Left renal cortex interstitium (tissue), 4 donors: ENCODE measurements at places on chromosomes 16 and 17.

GRCh38 chr17:1366234-1366633 is 33.8 kb downstream of the YWHAE start:
- no peak for DNase-seq

DNA sequence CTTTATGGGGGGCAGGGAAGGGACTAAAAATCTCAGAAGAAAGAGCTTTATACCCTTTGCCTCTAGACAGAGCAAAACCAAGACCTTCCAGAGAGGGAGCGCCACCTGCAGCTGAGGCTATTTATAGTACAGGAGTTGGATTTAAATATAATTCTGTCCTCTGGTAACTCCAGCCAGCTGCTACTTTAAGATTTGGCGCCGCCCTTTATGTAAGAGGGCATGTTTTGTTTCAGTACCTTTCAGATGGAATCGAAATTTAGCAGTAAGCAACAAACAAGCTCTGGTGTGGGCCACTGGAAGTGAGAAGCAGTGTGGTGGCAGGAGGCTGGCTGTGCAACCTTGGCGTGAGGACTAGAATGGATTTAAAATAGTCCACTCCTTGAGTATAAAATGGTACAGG is 5.2 kb upstream of the GUCY2D start:
- no peak for DNase-seq

GRCh38 chr17:63275318-63275970 is 170.7 kb downstream of the CYB561 start:
- no peak for DNase-seq

- DNase-seq, result no peak
Observed at GRCh38 chr17:15332338-15332737, 9.1 kb downstream of the TEKT3 start.

- DNase-seq, result no peak
Observed at GRCh38 chr17:57889252-57889651, 39.4 kb upstream of the MRPS23 start.

DNA sequence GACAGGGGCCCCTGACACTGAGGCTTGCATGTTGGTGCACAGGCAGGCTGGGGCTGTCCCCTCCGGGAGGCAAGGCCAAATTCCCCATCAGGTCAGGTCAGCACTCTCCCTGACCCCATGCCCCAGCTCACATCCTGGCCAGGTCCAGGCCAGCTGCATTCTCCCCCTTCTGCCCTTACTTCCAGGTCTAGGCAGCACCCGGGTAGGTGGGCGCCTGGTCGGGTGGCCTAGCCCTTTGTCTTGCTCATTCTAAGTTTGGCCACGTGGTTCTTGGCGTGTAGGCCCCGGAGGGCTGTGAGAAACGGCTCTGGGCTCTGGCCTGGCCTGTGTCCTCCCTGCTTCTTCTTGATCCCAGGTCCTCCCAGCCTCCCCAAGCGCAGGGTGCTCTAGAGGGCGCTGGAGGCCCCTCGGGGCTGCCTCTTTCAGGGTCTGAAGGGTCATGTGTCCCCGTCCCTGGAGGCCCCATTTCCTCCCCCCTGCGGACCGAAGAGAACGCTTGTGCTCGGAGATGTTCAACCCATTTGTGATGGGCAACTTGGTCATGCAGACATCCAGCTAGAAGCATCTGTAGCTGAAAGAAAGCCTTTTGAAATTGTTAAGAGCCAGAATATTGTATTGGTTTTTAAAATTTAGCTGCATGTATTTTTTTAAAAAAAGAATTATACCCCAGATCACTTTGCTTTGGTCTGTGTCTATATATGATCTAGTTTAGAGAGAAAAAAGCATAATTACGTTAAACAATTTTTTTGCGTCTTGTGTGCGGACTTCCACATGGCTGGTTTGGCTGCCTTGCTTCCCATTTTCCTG is 6.7 kb downstream of the BAHCC1 start:
- no peak for DNase-seq

GRCh38 chr17:74380959-74381808 is 13.9 kb downstream of the GPR142 start:
- DNase-seq, result no peak

GRCh38 chr17:67265436-67266019 is 20.5 kb upstream of the HELZ start:
- DNase-seq, result no peak

DNA sequence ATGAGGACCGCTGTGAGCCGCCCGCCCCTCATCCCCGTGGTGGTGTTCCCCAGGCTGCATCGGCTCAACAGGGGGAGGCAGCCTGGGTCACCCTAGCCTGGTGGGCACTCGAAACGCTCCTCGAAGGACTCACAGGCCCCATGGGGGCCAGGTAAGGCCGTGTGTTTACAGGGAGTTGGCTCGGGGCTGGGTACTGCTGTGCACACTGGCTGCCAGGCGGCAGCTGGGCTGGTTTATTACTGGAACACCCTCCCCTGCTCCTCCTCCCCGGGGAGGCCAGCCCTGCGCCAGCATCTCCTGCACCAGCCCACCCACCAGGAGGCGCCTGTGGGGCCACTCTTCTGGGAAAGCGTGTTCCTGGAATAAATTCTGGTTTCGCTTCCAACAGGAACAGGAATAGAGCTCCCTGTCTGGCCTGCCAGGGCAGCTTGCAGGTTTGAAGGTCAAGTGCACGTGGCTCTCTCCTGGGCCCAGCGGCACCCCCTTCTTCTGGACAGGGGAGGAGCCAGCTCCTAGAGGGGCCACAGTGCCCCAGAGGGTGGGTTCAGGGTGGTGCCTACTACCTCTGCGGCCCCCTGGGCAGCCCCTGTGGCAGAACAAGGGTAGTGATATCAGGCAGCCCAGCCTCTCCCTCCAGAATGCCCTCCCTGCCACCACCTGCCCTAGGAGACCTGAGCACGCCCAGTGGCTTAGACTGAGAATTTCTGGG is 11.3 kb downstream of the MCRIP1 start:
- no peak for DNase-seq

GRCh38 chr17:21286909-21287702 is 2.6 kb downstream of the MAP2K3 start:
- DNase-seq, result no peak

GRCh38 chr17:2239882-2240430 is 63.6 kb downstream of the SMG6 start:
- DNase-seq, result no peak

- DNase-seq, result no peak
Observed at GRCh38 chr17:78785011-78785662, 3.1 kb upstream of the CYTH1 start.

DNA sequence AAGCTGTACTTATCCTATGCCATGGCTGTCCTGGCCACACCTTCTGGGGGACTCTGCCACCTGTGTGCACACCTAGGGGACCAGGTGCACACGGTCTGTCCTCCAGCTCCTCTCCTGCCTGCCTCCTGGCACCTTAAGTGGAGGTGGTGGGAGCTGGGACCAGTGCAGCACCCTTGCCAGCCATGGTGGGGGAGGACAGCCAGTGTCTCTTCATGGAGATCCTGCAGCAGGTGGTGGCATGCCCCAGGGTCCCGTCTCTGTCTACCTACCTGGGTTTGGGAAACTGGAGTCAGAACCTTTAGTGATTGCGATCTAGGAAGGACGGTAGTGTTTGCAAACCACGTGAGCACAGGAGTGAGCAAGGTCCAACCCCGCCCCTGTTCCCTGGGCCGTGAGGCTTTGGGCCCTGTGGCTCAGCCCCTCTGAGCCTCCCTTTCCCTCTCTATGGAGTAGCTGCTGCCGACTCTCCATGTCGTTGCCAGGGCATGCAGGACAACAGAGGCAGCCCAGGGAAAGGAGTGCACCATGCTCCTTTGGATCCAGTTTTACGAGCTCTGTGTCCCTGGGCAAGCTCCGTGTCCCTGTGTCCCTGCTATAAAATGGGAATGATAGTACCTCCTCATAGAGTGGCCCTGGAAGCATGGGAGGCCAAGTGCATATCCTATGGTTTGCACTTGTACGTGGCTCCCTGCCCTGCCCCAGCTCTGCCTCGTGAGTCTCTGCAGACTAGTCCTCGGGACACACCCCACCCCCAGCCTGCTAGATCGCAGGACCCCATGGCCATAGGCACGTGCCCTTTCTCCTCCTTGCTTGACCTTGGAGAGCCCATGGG is 7.1 kb downstream of the ADGRG1 start:
- no peak for DNase-seq

DNA sequence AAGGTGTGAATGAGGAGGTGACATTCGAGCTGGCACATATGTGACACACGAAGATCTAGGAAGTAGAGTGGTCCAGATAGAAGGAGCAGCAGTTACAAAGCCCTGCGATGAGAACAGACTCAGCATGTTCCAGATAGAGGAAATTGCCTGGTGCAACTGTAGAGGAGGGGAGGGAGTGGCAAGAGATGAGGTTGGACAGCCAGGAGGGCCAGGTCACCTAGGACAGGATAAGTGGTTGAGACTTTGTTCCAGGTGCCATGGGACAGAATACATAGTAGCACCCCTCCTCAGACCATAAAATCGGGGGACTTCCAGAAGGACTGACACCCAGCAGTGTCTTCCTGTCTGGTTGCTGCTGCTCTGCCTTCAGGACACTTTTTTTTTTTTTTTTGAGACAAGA is 11.0 kb upstream of the CENPT start:
- no peak for DNase-seq

GRCh38 chr16:75222271-75222783 is 3.5 kb downstream of the CTRB1 start:
- DNase-seq, result no peak

GRCh38 chr17:80732268-80732667 is 187.6 kb downstream of the RPTOR start:
- DNase-seq, result no peak

DNA sequence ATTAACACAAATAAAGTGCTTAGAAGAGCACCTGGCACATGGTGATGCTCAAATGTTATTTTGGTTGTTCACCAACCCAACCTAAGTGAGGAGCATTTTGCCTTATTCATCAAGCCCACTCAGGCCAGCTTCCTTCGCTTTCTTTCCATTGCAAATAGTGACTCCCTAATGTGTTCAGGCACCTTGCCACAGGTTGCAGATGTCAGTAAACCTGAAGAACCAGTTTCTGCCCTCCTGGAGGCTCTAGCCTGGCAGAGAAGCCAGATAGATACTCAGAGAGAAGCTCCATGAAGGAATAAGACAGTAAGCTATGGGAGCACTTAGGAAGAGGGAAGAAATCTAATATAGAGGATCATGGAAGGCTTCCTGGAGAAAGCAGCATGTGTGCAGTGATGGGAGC is 23.9 kb downstream of the GPR139 start:
- no peak for DNase-seq

DNA sequence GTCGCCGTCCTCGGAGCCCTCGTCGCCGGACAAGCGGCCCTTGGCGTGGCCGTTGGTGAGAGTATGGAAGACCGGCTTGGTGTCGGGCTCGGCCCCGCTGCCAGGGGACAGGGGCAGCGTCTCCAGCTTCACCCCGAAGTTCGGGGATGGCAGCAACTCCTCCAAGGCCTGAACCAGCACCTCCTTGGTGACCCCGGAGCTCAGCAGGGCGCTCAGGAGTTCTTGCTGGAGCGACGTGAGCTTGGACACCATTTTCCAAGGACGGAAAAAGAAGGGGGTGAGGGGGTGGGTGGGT is 279 bp downstream of the HNF1B start:
- DNase-seq, result no peak

- no peak for DNase-seq
Observed at GRCh38 chr17:76354317-76354729, 607 bp upstream of the PRPSAP1 start.

GRCh38 chr17:78124081-78124835 is 4.3 kb downstream of the TMC6 start:
- no peak for DNase-seq

- no peak for DNase-seq
Observed at GRCh38 chr16:9128346-9129342, 37.2 kb downstream of the HAPSTR1 start.

- DNase-seq, result no peak
Observed at GRCh38 chr16:23160574-23160973, 11.3 kb upstream of the USP31 start.

GRCh38 chr16:2009164-2009711 is 383 bp downstream of the ZNF598 start:
- no peak for DNase-seq

GRCh38 chr17:48106802-48107136 is 797 bp upstream of the SNX11 start:
- no peak for DNase-seq

DNA sequence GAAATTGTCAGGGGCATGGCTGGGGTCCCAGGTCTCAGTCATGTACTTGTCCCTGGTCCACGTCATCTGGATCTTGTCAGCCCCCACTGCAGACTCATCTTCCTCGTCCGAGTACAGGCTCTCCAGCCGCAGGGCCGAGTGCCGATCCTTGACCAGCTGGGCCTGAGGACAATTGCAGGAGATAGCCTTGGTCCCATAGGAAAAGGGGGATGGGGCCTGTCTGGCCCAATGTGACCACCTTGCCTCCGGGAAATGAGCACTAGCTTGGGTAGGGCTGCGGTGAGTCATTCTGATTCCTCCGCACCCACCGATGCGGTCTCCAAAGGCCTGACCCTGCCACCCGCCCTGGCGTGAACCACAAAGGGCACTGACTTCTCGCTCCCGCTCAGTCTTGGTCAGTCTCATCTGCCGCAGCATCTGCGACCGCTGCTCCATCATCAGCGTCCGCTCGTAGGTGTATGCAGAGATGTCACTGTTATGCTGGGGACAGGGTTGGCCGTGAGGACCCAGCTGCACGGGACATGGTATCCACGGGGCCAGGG is 1.5 kb upstream of the LCAT start:
- DNase-seq, result no peak

DNA sequence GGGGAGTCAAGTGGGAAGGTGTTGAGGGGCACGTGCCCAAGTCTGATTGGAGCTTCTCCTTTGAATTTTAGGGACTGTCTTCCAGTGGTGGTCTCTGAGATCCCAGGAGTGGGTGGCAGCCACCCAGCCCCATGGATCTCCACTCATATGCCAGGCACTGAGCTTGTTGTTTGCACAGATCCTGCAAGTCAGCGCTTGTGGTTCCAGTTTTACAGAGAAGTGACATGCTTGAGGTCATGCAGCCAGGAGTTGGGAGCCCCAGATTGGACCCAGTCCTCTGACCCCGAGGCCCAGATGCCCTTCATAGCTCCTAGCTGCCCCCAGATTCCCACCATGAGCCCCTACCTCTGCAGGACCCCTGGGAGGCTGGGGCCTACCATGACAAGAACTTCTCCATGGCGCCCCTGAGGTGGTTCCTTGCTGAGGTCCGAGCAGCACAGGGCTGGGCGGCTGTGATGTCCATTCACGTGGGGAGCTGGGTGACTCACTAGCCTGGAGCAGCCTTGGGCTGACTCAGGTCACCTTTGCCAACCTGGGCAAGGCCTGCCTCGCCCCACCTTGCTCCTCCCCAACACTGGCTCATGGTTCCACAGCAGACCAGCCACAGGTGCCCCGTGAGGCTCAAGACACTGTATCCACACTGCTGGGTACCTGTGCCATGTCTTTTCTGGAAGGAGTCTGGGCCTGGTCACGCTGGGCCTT is 47.4 kb downstream of the RAI1 start:
- no peak for DNase-seq

- DNase-seq, result no peak
Observed at GRCh38 chr17:31573047-31573446, 181.6 kb downstream of the RAB11FIP4 start.

GRCh38 chr17:7582396-7583252 is 1.0 kb upstream of the MPDU1 start:
- DNase-seq, result no peak

GRCh38 chr17:56290101-56290801 is 137.0 kb downstream of the ANKFN1 start:
- DNase-seq, result no peak

- no peak for DNase-seq
Observed at GRCh38 chr17:81040791-81041337, 5.9 kb downstream of the BAIAP2 start.

- no peak for DNase-seq
Observed at GRCh38 chr17:64357191-64357981, 33.3 kb downstream of the PECAM1 start.

GRCh38 chr17:36761203-36761950 is 160.0 kb downstream of the MRM1 start:
- no peak for DNase-seq
